ENCODE measurements at places on chromosomes 11 and 22. TPM values are rescaled to one million over a fixed set of nuclear protein-coding genes. Genes with fewer than 3 reads are reported as not detected.

GNG3 gene
- 8.0 TPM for polyA plus RNA-seq

NFAM1 gene
- 0.29 TPM for polyA plus RNA-seq

NLRP14 gene
- 0.04 TPM for polyA plus RNA-seq

ZNF195 gene
- polyA plus RNA-seq, result 21.3 TPM

OLFML1 gene
- polyA plus RNA-seq, result not detected

OR4C46 gene
- not detected for polyA plus RNA-seq

APOBEC3A gene
- 2.8 TPM for polyA plus RNA-seq

POTEH gene
- not detected for polyA plus RNA-seq

CD6 gene
- polyA plus RNA-seq, result 13.6 TPM

GGT5 gene
- not detected for polyA plus RNA-seq

FGF3 gene
- polyA plus RNA-seq, result not detected

ANO3 gene
- polyA plus RNA-seq, result not detected

MS4A6A gene
- polyA plus RNA-seq, result 4.1 TPM

PLA2G6 gene
- polyA plus RNA-seq, result 148 TPM

OPCML gene
- polyA plus RNA-seq, result not detected

RCOR2 gene
- not detected for polyA plus RNA-seq

ARFGAP2 gene
- 137 TPM for polyA plus RNA-seq

PNPLA3 gene
- polyA plus RNA-seq, result 0.15 TPM

TBX10 gene
- not detected for polyA plus RNA-seq

TXNRD2 gene
- polyA plus RNA-seq, result 24.8 TPM

CWC15 gene
- polyA plus RNA-seq, result 40.7 TPM

TIGD3 gene
- 2.7 TPM for polyA plus RNA-seq

NLRP6 gene
- polyA plus RNA-seq, result 1.4 TPM

MED15 gene
- polyA plus RNA-seq, result 116 TPM

SYT7 gene
- polyA plus RNA-seq, result not detected

POU2AF3 gene
- 0.51 TPM for polyA plus RNA-seq

KDELR3 gene
- polyA plus RNA-seq, result 0.16 TPM

UEVLD gene
- 3.8 TPM for polyA plus RNA-seq

MRPL11 gene
- polyA plus RNA-seq, result 18.0 TPM

PPP2R1B gene
- polyA plus RNA-seq, result 8.2 TPM

PACSIN3 gene
- polyA plus RNA-seq, result not detected

TOMT gene
- not detected for polyA plus RNA-seq

NPAS4 gene
- polyA plus RNA-seq, result not detected

VSIG2 gene
- not detected for polyA plus RNA-seq

MOGAT2 gene
- polyA plus RNA-seq, result not detected

MS4A6E gene
- polyA plus RNA-seq, result not detected

RIC3 gene
- 72.4 TPM for polyA plus RNA-seq

OR6T1 gene
- polyA plus RNA-seq, result not detected

LBHD1 gene
- 19.3 TPM for polyA plus RNA-seq

OVCH2 gene
- not detected for polyA plus RNA-seq

MMP13 gene
- polyA plus RNA-seq, result not detected

OR52N4 gene
- 10.3 TPM for polyA plus RNA-seq

SCT gene
- not detected for polyA plus RNA-seq

MOV10L1 gene
- polyA plus RNA-seq, result not detected

RRAS2 gene
- 31.8 TPM for polyA plus RNA-seq

TRIM49 gene
- polyA plus RNA-seq, result not detected

Measured in B cell (primary cell).